ENCODE measurements at places on chromosomes 5 and 9.

DNA sequence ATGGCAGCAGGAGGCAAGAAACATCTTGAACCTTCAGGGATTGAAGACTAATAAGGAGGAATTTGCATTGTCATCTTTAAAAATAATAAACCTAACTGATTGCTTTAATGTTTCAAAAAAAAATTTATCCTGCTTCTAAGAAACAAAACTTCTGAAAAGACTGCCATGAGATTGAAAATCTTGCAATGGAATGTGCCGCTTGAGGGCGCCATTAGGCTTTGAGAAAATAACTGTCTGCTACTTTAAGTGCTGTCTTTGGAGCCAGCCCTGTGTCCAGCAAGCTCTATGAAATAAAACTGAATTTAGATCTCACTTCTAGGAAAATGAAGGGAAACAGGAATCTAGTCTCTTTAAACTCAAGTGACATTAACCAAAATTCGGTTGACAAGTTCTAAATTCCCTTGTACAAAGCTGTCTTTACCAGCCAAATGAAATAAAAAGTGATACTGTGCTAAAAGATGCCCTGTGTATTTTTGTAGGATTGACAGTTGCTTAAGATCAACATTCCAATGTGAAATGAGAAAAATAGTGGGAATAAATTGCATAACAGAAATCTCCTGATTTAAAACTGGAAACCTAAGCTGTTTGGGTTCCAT, 79.4 kb downstream of the ESM1 start:
- DNase-seq = peak; percentile 32

DNA sequence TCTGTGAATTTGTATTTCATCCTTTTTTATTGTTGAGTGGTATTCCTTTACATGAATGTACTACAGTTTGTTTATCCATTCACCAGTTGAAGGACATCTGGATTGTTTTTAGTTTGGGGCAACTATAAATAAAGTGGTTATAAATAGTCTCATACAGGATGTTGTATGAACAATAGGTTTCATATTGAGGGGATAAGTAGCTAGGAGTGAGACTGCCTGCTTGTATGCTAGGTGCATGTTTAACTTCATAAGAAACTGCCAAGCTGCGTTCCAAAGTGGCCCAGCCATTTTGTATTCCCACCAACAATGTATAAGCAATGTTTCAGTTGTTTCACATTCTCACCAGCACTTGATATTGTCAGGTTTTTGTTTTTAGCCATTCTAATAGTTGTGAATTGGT, 21.5 kb downstream of the OTULINL start:
- DNase-seq = no peak

- no peak for DNase-seq
Observed at GRCh38 chr9:8877753-8878494, 1078.3 kb upstream of the DMAC1 start.

GRCh38 chr9:76654051-76654461, 110.2 kb upstream of the PCA3 start:
- no peak for DNase-seq

DNA sequence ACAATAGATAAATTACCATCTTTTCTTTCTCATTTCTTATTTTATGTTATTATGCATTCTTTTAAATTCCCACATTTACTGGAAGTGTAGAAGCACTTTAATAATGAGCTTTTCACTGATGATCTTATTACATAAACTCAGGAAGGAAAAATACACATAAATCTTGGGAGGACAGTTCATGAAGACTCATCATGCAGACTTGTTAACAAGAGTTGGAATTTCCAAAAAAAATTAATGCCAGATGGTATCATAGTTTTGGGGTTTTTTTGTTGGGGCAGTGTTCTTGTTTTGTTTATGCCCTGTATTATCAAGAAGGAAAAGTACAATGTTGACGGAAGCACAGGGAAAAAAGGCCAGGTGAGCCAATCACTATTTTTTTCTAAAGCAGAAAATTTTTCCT, 35.1 kb downstream of the CEMIP2 start:
- no peak for DNase-seq

DNA sequence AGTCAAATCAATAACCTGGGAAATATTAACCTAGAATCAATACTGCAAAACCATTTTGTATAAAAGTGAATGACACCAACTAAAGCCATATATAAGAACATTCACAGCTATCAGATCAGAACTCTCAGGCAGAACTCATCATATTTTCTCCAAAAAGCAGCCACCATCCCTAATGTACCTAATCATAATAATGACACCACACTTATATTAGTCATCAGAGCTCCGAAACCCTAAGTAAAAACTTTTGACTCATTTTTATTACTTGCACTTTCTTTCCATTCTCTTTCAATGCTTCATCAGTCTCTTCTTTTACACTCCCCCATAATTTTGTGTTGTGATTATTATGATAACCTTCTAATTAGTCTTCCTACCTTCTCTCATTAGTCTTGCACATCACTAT, 45.3 kb downstream of the INSL6 start:
- no peak for DNase-seq

GRCh38 chr5:153676406-153676805, 185.9 kb downstream of the GRIA1 start:
- DNase-seq = no peak

- no peak for DNase-seq
Observed at GRCh38 chr5:113425909-113426308, 8.9 kb downstream of the TSSK1B start.

DNA sequence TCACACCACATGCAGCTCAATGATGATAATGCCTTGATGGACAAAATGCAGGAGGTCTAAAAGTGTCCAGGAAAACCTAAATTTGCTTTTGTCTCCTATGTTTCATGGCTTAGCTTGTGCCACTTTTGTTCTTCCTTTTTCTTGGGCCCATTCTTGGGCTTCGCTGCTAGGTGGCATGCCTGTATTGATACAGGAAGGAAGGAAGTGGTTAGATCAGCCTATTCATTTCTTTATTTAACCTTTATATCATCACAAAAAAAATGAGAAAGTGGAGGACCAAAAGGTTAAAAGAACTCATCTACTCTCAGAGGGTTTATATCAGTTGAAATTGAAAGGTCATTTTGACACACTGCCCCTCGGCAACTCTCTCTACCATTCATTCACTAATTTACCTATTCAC, 260.2 kb downstream of the ARHGAP26 start:
- DNase-seq = no peak

- no peak for DNase-seq
Observed at GRCh38 chr9:78171651-78172050, 64.2 kb upstream of the CEP78 start.

DNA sequence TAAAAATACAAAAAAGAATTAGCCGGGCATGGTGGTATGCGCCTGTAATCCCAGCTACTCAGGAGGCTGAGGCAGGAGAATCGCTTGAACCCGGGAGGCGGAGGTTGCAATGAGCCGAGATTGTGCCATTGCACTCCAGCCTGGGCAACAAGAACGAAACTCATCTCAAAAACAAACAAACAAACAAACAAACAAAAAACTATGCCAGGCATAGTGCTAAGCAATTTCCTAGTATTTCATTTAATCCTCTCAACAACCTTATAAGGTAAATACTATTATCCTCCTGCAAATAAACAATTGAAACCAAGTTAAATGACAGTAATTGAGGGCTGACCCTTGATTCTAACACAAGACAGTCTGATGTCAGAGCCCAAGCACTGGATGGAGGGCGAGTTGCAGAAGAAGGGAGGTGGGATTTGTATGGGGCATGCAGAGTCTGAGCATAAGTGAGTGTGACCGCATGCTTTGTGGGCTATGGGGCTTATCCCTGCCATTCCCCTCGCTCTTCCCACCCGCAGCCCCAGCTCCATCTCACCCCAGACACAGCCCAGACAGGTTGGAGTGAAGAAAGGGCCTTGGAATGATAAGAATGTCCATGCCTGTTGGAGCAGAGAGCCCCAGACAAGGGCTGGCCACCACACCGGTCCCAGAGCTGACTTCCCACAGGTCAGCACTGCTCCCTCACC, 24.3 kb upstream of the RPS14 start:
- DNase-seq = no peak

- no peak for DNase-seq
Observed at GRCh38 chr5:142063878-142064331, 44.7 kb upstream of the NDFIP1 start.

DNA sequence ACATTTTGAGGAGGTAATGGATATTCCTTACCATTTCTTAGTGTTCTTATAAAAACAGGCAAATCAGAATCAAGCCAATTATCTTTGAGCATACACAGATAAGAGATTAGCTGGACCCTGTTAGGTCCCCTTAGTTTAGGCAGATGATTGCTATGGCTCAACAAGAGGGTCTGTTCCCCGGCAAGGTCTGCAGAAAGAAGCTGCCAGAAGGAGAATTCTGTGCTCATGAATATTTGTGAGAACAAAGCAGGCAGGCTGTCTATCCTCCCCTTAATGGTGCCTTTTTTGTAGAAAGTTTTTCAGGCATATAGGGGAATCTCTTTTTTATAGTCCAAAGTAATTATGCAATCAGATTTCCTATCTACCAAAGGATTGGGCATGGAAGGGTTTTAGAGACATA, 27.5 kb downstream of the CAVIN4 start:
- no peak for DNase-seq

GRCh38 chr9:37423508-37423907, 1.0 kb downstream of the GRHPR start:
- DNase-seq = no peak

DNA sequence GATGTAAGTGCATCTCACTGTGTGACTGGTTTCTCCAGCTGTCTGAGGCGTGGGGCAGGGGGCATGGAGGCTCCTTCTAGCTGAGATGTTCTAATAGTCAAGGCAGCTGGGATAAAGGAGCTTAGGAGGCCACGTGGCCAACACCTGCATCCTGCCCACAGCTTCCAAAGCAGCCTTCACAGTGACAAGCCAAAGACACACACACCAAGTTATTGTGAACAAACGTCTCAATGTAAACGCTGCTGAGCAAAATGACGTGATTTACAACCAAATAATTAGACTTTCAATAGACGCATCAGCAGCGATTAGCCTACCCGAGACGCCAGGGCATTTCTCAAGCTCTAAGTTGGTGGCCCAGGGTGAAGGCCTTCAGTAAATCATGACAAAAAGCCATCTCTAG, 23.2 kb upstream of the SLC25A51 start:
- DNase-seq = no peak

DNA sequence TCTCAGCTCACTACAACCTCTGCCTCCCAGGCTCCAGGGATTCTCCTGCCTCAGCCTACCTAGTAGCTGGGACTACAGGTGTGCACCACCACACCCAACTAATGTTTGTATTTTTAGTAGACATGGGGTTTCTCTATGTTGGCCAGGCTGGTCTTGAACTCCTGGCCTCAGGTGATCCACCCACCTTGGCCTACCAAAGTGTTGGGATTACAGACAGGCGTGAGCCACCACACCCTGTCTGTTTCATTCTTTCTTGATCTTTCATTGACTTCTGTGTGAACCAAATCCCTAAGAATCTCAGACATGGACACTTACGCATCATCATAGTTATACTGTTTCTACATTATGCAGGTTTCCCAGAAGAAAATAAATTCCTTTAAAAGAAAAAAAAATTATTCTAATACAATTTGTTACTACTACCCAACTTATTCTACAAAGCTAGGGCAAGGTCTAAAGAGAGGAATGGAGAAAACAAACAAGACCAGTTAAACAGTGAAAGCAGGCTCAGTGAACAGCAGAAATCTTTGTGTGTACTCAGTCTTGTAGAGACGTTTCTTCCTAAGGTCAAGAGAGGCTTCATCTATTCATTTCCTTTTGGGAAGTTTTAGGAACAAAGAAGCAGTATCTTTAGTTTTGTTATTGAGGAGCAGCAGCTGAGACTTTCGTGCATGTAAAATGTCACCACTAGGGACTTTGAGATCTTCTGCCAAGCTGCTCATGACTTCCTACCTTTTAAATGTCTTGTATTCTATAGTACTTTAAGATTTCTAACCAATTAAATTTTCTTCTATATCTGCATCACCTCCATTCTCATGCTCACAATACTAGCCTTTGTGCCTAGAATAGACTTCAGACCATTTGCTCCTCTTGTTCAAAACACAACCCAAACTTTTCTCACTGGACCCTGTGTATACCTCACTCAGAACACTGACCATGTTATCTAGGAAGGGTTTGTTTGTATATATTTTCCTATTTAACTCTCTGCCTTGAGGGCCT, 5.6 kb upstream of the HMGCR start:
- no peak for DNase-seq

DNA sequence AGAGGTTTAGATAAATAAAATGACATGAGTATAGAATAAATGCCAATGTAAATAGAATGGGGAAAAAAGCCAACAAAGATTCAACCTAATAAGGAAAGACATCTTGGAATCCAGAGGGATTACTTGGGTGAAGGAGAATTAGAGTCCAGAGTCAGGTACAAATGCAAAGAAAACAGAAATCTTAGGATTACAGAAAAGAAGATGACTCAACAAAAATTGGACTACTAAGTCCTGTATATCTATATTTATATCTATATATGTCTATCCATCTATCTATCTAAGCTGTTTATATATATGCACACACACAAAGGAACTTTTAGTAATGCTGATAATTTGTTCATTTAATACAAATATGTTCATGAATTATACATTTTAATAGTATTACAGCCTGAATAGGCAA, 27.6 kb downstream of the FAM174A start:
- no peak for DNase-seq

GRCh38 chr5:113922343-113922742, 408.8 kb downstream of the YTHDC2 start:
- DNase-seq = no peak

GRCh38 chr5:43006424-43007202, 33.5 kb downstream of the ANXA2R start:
- DNase-seq = no peak

GRCh38 chr5:83586874-83587776, 115.6 kb downstream of the VCAN start:
- no peak for DNase-seq

DNA sequence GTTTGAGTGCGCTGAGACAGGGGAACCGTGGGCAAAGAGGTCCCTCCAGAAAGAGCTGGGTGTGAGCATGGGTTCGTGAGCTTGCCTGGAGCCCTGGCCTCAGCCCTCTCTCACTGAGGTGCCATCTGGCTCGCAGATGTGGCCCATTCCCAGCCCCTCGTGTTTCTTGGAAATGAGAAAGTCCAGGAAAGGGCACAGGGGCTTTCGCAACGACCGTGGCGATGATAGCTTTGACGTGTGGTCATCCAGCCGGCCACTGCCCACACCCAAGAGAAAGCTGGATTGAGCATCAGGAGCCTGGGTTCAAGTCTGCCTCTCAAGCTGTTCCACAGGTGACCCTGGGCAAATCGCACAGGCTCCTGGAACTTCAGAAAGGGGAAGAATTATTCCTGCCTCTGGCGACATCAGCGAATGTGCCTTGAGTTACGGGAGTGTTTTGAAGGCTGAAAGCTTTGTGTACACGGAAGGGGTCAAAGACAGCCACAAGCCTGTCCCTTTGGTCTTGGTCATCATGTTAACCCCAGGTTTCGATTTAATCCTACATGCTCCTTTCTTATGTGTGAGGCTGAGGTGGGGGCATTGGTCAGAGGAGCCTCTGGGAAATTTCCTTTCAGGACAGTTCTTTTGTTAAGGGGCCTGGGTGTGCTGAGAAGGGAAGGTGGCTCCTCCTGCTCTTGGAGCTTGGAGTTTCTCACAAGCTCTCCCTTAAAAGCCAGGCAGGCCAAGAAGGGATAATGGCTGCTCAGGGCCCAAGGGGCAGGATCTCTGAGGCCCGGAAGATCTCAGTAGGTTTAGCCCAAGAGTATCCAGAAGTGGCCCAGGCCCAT, 41.7 kb upstream of the IL17B start:
- DNase-seq = no peak

Data from activated T-helper 1 cell treated with Interleukin-2 at 50 U/mL for 16 hours (primary cell).